Liver (tissue), 10 donors: ENCODE measurements at places on chromosomes 12 and 14. TPM values are rescaled to one million over a fixed set of nuclear protein-coding genes. Genes with fewer than 3 reads are reported as not detected.

The DDX47 gene
- polyA plus RNA-seq = 27.4 TPM

- DNase-seq = no peak
Observed at GRCh38 chr12:80617733-80618132, 89.7 kb upstream of the MYF6 start.

GRCh38 chr12:13229504-13229903, 33.0 kb downstream of the EMP1 start:
- DNase-seq = no peak

- no peak for DNase-seq
Observed at GRCh38 chr12:127600211-127600610, 666.8 kb upstream of the TMEM132C start.

GRCh38 chr12:6866920-6867412, 365 bp upstream of the TPI1 start:
- no peak for DNase-seq

DNA sequence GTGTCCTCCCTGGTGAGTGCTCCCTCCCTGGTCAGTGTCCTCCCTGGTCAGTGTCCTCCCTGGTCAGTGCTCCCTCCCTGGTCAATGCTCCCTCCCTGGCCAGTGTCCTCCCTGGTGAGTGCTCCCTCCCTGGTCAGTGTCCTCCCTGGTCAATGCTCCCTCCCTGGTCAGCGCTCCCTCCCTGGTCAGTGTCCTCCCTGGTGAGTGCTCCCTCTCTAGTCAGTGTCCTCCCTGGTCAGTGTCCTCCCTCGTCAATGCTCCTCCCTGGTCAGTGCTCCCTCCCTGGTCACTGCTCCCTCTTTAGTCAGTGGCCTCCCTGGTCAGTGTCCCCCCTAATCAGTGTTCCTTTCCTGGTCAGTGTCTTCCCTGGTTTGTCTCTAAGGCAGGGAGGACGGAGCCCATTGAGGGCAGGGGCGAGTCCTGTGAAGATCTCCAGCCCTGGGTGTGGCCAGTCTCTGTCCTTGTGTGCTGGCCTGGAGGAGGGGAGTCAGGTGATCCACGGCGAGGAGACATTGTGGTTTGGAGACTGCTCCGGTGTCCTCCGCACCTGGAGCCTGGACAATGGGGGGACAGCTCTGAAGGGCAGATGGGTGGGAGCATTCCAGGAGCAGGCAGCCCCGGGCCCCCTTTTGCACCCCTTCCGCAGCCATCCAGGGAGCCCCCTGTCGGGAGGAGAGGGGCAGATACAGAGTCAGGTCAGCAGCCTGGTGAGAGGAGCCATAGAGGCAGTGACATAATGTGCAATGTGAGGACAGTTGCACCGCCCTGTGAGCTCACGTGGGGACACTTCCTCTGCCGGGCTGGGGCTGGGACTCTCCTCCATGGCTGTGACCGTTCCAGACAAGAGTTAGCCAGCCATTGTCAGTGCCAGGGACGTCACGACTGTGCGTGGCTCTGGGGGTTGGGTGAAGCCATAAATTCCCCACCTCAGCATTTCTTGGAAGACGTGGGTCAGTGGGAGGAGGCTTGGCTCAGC, 93.4 kb downstream of the ADGRD1 start:
- no peak for DNase-seq

DNA sequence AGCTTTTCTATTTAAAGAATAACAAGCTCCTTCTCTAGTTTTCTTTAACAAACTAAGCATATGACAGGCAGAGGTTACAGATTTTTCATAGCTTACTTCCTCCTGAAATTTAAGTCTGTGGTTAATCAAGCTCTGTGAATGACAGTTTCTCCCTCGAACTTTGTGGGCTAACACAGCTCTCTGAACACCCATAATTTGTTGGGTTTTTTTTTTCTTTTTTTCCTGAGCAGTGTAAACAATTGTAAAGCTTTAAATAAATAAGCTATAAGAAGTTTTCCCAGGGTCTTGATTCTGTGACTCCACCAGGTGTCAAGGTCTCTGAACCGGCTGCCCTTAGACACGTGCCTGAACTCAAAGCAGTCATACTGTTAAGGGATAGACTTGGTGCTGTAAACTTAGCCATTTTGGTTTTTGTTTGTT, 128.1 kb upstream of the AMIGO2 start:
- no peak for DNase-seq

- no peak for DNase-seq
Observed at GRCh38 chr14:34064349-34064748, 113.5 kb upstream of the EGLN3 start.

DNA sequence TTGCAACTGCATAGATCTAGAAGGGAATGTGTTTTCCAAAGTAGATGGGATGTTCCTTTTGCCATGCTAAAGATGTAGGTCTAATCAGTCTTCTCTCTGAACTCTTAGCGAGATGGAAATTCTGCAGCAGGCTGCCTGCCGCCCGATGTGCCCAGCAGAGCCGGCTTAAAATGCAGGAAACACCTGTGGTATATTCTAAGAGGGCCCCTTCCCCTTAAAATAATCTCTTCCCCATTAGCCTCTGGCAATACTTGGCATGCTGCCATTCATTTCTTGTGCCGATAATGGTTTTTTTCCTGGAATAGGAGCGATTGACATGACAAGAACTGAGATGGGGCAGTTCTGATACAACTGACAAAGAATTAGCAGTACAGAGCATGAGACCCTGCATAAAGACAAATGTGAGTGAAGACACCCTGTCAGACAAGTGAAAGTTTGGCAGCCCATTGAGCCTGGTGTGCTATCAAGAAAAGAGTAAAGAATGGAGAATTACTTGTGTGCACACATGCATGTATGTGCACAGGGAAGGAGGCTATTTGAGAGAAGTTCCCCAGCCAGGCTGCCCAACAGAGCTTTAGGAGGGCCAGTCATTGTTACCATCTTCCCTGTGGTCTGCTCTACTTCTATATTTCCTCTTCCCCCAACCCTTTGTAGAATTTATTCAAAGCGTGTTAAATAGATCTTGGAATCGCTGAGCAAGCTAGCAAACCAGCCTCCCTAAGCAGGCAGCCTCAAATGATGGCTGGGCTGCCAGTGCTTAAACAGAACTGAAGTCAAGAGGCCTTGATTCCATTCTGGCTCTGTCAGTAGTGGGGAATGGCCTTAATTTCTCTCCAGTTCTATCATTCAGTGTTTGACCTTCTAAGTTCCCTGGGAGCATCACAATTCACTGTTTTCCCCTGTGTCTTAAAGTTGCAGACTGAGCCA, 29.6 kb upstream of the NTF3 start:
- no peak for DNase-seq

- DNase-seq = no peak
Observed at GRCh38 chr12:2409656-2410265, 357.0 kb downstream of the CACNA1C start.

The VASH1 gene
- polyA plus RNA-seq = 0.94 TPM

DNA sequence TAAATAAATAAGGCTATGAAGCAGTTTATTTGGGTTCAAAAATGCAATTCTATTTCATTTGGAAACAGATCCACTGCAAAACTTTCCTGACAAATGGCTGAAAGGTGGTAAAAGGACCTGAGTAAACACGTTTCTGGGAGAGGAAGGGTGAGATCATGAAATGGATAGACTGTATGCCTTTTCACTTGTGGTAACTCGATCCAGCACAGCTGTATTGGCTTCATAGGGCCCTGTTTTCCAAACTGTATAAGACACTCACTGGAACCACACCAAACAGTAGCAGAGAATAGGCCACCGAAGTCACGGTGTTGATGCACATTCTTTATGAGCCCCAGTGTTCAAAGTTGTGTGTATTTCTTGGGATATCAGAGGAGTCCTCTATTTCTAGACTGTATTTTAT, 325.2 kb upstream of the DIO2 start:
- DNase-seq = no peak

DNA sequence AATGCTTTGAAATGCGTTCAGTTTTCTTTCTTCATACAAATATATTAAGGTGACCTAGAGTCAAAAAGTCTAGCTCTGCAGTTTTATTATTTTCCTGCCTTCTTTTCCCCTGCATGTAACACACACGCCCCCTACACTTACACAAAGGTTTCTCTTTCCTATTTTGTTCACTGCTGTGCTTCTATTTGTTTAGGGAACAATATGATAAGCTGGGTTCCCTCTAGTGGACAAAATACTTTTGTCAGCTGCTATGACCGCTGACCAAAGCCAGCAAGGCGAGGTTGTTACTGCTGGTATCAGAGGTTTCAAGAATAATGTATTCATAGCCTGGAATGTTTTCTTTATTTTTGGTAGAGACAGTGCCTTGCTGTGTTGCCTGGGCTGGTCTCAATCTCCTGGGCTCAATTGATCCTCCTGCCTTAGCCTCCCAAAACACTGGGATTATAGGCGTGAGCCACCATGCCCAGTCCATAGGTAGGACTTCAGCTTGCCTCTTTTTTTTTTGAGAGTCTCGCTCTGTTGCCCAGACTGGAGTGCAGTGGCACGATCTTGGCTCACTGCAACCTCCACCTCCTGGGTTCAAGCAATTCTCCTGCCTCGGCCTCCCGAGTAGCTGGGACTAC, 33.4 kb downstream of the FNTB start:
- no peak for DNase-seq

DNA sequence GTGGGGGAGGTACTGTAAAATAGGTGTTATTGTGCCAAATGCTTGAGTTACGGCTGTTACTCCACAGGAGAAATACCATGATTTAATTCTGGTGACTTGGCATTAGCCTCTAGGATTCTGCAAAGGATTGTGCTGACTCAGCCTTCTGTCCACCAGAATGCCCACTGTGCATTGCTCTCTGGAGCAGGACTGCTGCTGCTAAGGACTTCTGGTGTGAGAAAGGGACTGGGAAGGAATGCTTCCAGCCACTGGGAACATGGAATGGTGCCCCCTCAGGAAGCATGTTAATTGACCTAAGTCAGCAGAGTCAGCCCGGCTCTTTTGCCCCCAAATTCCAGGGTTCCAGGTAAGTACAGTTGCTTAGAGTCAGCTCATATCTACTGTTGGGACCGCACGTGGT, 32.9 kb downstream of the ZFHX2 start:
- DNase-seq = no peak

GRCh38 chr14:91835920-91836843, 31.2 kb downstream of the TC2N start:
- DNase-seq = peak; percentile 39

The DPPA3 gene
- polyA plus RNA-seq = not detected

DNA sequence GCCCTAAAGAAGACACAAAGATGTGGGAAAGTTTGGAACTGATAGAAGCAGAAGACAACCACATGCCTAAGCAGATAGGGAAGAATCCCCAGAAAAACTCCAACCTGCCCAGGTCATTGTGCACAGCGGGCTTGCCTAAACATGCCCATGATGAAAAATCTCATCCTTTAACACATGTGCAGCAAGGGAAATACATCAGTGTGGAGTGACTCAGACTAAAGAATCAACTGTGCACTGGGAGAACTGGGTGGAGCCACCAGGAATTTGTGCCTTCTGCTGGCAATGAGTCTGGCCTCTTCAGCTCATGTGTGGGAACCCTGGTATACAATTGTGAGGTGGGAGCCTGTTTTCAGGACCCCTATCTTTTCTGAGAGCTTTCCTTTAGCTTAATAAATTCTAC, 398.5 kb downstream of the FSCB start:
- no peak for DNase-seq

- no peak for DNase-seq
Observed at GRCh38 chr14:26319139-26319864, 278.5 kb downstream of the NOVA1 start.

- DNase-seq = no peak
Observed at GRCh38 chr12:44972746-44973421, 78.0 kb downstream of the DBX2 start.

The HOXC12 gene
- polyA plus RNA-seq = not detected

The PLBD1 gene
- 1.4 TPM for polyA plus RNA-seq

GRCh38 chr12:5875851-5876250, 69.2 kb downstream of the ANO2 start:
- no peak for DNase-seq

The RD3L gene
- polyA plus RNA-seq = 0.21 TPM

DNA sequence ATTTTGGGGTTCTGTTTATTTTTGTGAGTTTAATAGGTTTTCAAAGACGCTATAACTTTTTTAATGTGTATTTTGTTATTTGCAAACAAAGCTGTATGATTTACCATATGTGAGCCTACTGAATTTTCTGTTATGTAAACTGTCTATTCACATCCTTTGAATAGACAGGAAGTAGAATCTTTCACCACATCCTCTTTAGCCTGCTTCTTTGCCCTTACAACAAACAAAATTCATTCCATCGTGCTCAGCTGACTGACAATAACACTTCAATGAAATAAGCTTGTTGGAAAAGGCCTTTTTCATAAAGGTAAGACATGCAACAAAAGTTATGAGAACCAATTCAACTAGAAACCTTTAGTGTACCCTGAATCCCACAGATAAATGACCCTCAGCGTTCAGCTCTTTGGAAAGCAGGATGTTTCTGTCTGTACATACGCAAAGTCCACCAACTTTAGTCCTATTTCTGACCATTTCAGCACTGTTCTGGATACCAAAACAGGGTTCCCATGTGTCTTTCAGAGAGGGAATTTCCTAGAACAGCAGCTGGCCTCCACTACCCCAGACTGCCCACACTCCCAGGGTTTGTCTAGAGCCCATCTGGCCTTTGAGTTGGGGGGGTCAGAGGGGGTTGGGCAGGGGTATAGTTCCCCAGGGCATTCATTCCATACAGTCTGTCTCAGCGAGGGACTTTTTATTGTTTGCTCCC, 71.3 kb downstream of the DUSP6 start:
- DNase-seq = no peak

- DNase-seq = peak; percentile 67
Observed at GRCh38 chr12:56839915-56840325, 76.8 kb downstream of the HSD17B6 start.

DNA sequence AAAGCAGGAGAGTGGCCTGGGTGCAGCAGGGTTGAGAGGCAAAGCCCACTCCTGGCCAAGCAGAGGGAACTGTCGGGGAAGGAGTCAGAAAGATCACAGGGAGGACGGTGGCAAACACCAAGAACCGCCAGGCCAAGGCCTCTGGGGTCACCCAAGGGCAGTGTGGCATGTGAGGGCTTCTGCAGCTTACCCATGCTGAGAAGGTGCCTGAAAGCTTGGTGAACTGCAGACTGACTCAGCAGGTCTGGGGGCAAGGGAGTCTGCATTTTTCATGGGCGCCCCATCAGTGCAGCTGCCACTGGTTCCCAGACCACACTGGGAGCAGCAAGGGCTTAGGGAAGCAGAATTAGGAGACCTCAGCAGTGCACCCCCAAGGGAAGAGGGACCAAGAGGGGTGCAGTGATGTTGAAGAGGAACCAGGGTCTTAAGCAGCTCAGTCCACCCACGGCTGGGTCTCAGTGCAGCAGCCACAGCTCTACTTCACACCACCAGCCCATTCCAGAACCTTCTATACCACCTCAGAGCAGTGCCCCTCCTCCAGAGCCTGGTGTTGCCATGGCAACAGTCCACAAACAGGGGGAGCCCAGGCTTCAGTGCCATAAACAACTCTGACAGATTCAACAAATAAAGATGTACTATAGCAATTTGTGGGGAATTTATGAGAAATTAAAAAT, 59.4 kb downstream of the ITPK1 start:
- no peak for DNase-seq

- DNase-seq = no peak
Observed at GRCh38 chr14:89638891-89639290, 221.9 kb upstream of the FOXN3 start.

The FGF23 gene
- polyA plus RNA-seq = 0.10 TPM

- DNase-seq = no peak
Observed at GRCh38 chr12:111436266-111436665, 30.5 kb downstream of the SH2B3 start.

The TSPAN19 gene
- not detected for polyA plus RNA-seq

The SPRING1 gene
- polyA plus RNA-seq = 6.0 TPM

GRCh38 chr12:60872850-60873713, 1277.3 kb downstream of the SLC16A7 start:
- DNase-seq = no peak

The WNT1 gene
- not detected for polyA plus RNA-seq

The ART4 gene
- polyA plus RNA-seq = 16.1 TPM
